Activated T-cell treated with anti-CD3 and anti-CD28 coated beads for 48 hours (primary cell): ENCODE measurements at places on chromosomes 5 and 9.

DNA sequence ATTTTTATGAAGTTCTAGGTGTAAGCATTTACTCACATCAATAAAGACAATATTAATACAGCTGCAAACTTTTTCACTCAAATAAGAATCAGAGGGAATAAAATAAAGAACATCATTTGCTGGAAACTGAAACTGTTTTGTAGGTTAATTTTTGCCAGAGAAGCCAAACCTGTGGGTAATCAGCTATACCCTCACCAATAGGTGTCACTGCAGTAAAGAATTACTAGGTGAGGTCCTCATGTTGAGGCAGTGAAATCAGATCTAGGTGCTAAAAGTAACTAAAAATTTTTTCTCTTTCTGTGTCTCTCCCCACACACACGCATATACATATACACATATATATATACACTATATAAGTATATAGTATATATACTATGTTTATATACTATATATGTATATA is 1016.3 kb upstream of the SEMA6A start:
- no peak for DNase-seq

GRCh38 chr9:20990867-20991266 is 40.6 kb downstream of the HACD4 start:
- no peak for DNase-seq

- no peak for DNase-seq
Observed at GRCh38 chr5:151700820-151701219, 14.1 kb upstream of the SPARC start.

DNA sequence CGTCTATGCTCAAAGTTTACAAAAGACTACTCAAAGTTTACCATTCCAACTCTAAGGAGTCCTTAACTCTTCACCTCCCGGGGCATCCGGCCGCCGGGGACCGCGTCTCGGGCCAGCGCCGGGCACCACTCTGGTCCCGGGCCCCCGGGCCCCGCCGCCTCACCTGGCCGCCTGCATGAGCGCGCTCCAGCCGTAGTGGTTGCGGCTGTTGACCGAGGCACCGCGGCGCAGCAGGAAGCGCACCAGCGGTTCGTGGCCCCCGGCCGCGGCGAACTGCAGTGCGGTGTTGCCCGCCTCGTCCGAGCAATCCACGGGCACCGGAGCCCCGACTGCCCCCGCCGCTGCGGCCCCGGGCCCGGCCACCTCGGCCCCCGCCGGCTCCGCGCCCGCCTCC is 388 bp downstream of the ANKS6 start:
- DNase-seq = peak; percentile 23

- DNase-seq = no peak
Observed at GRCh38 chr5:174166231-174167079, 120.9 kb downstream of the NSG2 start.

GRCh38 chr5:41649659-41650058 is 139.3 kb upstream of the PLCXD3 start:
- no peak for DNase-seq

DNA sequence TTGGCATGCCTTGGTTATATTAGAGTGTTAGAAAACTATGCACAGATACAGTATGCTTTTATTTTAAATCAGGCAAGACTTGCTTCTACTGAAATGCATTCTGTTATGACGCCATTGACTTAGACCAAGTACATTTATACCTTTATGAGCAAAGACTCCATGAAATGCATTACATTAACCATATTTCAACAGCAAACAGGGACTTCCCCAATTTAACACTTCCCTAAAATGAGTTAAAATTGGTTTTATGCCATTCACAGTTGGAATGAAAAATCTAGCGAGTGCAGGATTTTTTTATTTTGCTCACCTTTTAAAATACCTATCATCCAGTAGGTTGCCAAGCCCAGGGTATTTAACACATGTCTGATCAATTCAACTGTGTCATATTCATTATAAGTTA is 272.1 kb upstream of the IZUMO3 start:
- no peak for DNase-seq
